ENCODE measurements at places on chromosomes 2 and 18. TPM values are rescaled to one million over a fixed set of nuclear protein-coding genes. Genes with fewer than 3 reads are reported as not detected.
A peak's percentile ranks its signal among the peaks of the same experiment; 100 is the strongest.

DNA sequence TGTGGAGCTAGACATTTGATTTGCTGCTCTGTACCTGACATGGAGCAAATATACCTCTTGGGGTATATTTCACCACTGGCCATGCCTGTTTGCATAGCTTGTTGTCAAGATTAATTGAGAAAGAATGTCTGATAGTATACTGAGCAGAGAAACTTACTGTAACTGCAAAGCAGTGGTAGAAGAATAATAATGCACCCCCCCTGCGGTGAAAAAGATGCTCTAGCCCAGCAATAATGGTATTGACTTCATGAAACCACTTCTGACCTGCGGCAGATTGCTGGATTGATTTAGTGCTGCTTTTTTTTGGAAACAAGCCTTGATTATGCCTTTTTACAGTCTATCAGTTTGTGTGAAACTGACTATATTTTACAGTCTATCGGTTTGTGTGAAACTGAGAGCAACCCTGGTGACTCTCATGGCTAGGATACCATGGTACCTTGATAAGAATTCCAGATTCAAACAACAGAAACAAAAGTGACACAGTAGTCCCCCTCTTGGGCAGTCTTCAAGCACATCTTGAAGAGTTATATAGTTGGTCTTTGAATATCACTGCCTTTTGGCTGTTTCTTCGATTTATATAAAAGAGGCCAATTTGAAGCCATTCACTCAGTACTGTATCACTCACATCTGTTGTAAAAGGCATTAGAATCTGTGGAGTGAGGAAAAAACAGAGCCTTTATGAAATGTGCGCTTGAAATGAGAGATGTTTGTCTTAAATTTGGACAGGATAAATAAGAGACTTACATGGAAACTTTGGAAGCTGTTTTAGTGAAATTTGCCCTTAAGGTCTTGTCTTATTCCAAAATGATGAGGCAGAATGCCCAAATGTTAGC lies 102.5 kb downstream of the FMNL2 start:
- H3K36me3 ChIP-seq = no peaks in the 10 kb centered on the region
- H3K27ac ChIP-seq = no peak overlapping the region
- H3K4me1 ChIP-seq = peaks cover 13% of the 10 kb centered on the region

DNA sequence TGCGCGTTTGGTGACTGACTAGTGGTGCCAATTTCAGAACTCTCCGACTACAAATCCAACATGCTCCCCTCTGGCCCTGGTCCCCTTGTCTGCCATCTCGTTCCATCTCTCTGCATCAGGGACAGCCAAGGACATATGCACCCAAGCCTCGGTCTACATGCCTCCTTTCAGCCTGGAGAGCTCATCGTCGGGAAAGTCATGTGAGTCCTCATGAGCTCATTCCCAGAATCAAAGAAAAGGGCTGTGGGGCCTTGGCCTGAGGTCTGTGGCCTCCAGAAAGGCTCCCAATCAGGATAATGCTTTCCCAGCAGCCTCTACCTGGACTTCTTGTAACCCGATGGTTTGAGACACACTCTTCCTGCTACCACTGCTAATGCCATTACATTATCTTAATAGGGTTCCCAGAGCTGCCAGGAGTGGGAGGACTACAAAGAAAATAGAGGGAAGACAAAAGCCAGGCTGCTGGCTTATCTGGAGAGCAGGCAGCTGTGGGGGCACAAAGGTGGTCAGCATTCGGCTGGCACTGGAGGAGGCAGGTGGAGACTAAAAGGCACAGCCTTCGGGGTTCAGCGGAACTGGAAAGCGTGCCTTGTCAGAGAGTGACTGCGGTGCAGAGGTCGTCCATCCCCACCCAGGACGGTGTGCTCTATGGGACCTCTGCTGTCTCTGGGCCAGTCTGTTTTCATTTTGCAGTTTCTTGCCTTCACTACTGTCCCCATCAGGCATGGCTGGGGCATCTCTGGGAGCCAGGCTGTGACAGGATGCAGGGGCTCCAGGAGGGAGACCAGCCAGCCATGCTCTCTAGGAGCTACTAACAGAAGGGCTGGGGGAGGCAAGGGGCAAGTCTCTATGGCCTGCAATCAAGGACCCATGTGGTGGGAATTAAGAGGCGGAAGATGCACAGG lies 104.4 kb upstream of the SMAD2 start:
- H3K27ac ChIP-seq = no peak overlapping the region
- H3K4me1 ChIP-seq = peaks cover 24% of the 10 kb centered on the region
- no peaks in the 10 kb centered on the region for H3K27me3 ChIP-seq
- no peak overlapping the region for H3K4me3 ChIP-seq
- DNase-seq = no peak

DNA sequence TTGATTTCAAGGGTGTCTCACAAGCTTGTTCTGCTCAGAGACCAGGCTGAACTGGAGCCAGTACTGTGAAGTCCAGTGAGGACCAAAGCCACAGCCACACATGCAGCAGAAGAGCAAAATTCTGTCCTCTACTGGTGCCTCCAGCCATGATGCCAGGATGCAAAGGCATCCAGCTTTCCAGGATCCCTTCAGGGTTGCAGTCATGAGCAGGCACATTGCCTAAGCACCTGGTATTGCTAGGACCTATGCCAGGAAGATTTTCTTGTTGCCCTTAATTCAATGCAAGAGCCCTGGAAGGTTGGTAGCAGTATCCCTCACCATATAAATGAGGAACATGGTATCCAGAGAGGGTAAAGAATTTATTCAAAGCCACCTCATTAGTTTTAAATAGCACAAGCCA lies 78.9 kb upstream of the CYRIA start:
- no peaks in the 10 kb centered on the region for H3K27me3 ChIP-seq
- no peak overlapping the region for H3K27ac ChIP-seq
- peaks cover 3% of the 10 kb centered on the region for H3K4me1 ChIP-seq
- no peaks in the 10 kb centered on the region for H3K36me3 ChIP-seq

DNA sequence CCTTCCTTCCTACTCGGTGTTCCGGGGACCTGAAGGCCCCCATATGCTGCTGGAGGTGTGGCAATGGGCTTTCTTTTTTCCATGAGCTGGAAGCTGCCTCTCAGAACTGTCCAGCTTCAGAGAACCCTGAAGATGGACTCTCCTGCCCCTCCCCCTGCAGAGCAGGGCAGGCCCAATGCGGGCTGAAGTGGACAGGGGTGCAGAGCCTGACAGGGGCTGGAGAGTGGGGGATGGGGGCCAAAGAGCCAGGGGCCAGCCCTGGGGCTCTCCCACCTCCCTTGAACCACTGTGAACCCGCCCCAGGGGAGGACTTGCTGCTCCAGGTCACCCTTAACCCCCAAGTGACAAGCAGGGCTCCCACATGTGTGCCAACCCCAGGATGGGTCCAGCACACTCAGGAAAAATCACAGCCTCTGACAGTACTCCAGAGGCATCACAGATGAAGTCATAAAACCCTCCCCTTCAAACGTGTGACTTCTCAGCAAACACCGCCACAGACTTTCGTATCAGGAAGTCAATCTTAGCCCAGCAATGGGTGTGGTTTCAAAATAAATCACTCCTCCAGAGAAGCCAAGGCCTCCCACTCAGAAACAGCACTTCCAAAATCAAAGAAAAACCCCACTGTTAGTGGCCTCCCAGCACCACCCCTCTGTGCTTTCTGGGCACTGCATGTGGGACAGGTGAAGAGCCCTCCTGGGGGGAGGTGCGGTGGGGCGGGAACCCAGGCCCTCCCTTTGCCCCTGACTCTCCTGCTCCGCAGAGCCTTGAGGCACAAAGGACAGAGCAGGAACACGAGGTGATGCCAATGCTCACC lies 135.8 kb downstream of the HDAC4 start:
- H3K27ac ChIP-seq = peak overlapping the region; percentile 84
- H3K4me1 ChIP-seq = peaks cover 100% of the 10 kb centered on the region

DNA sequence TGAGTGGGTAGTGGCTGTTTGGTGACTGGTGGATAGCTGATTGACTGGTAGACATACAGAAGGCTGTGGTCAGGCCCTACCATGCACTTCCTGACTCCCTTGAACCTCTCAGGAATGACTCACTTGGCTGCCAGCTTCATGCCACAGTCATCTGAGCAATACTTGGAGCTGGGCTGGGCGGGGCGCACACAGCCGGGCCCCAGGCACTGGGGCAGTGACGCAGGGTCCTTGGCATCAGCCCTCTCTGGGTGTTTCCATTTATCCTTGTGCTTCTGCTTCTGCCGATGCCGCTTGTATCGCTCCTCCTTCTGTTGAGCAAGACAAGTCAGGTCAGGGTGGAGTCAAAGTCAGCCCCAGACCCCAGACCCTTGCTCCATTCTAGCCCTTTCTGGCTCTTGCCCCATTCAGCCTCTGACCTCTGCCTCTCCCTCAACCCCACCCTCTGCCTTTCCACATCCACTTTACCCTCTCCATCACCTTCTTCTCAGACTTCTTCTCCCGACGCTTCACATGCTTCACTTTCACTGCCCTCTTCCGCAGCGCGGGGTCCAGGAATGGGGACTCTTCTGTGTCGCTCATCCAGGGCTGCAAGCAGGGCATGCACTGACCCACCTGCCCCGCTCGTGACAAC lies 3.0 kb upstream of the MBD1 start:
- no peak overlapping the region for H3K27ac ChIP-seq
- peaks cover 43% of the 10 kb centered on the region for H3K36me3 ChIP-seq
- H3K4me1 ChIP-seq = peaks cover 42% of the 10 kb centered on the region
- no peak overlapping the region for H3K4me3 ChIP-seq

DNA sequence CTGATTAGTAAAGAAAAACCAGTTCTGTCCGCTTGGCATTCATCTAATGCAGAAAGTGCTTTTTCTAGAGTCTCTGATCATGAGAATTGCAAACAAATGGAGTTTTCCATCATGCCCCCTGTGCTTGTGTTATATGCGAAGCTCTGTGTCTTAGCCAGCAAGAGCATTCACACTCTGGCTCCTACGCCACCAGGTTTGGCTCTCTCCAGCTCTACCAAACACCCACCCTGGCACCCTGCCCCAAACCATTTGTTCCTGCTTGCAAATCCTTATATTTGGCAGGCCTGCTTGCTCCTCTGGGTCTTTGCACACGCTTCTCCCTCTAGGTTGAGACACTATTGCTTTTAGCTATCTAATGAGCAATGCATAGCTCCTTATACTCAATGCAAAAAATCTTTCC lies 204.1 kb upstream of the CYRIA start:
- DNase-seq = no peak
- no peak overlapping the region for H3K27ac ChIP-seq
- H3K4me1 ChIP-seq = no peaks in the 10 kb centered on the region

GRCh38 chr2:86631846-86632485 lies 8.3 kb upstream of the RNF103 start:
- no peak overlapping the region for H3K4me3 ChIP-seq
- no peak for DNase-seq
- no peak overlapping the region for H3K27ac ChIP-seq

DNA sequence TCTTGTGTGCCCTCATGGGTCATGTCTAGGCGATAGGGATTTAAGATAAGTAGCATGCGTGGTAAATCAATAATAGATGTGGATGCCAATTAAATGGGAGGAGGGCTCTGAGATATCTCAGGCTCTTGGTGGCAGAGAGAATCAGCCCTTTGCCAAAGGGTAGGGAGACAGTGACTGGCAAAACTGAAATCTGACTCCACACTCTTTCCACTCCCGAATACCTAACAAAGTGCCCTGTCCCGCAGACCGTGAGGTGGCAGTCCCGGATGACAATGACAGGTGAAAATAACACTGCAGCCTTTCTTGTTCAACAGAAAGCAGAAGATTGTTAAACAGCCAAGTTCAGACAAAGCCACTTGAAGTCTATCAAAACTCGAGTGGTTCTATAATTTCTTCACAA lies 47.0 kb downstream of the C2orf76 start:
- H3K4me1 ChIP-seq = no peaks in the 10 kb centered on the region
- H3K27me3 ChIP-seq = no peaks in the 10 kb centered on the region
- H3K36me3 ChIP-seq = no peaks in the 10 kb centered on the region
- DNase-seq = no peak
- H3K4me3 ChIP-seq = no peak overlapping the region

GRCh38 chr2:133596701-133597393 lies 28.6 kb upstream of the NCKAP5 start:
- peaks cover 18% of the 10 kb centered on the region for H3K4me1 ChIP-seq
- DNase-seq = peak; percentile 70
- H3K36me3 ChIP-seq = no peaks in the 10 kb centered on the region
- H3K4me3 ChIP-seq = no peak overlapping the region
- H3K27ac ChIP-seq = no peak overlapping the region

GRCh38 chr2:10982931-10983701 lies 71.4 kb downstream of the KCNF1 start:
- no peaks in the 10 kb centered on the region for H3K36me3 ChIP-seq
- no peak overlapping the region for H3K27ac ChIP-seq
- H3K27me3 ChIP-seq = no peaks in the 10 kb centered on the region
- H3K4me1 ChIP-seq = peaks cover 7% of the 10 kb centered on the region
- no peak overlapping the region for H3K4me3 ChIP-seq
- no peak for DNase-seq

- H3K36me3 ChIP-seq = peaks cover 47% of the 10 kb centered on the region
- H3K27ac ChIP-seq = no peak overlapping the region
- peaks cover 18% of the 10 kb centered on the region for H3K4me1 ChIP-seq
- H3K27me3 ChIP-seq = no peaks in the 10 kb centered on the region
- DNase-seq = no peak
These were observed 46.8 kb downstream of the IMPA2 start for GRCh38 chr18:12028040-12028628.

GRCh38 chr2:57080035-57080434 lies 896.2 kb downstream of the CCDC85A start:
- no peak overlapping the region for H3K27ac ChIP-seq
- H3K36me3 ChIP-seq = no peaks in the 10 kb centered on the region
- peaks cover 5% of the 10 kb centered on the region for H3K27me3 ChIP-seq
- H3K4me3 ChIP-seq = no peak overlapping the region
- H3K4me1 ChIP-seq = no peaks in the 10 kb centered on the region

- H3K36me3 ChIP-seq = no peaks in the 10 kb centered on the region
- no peak overlapping the region for H3K27ac ChIP-seq
- DNase-seq = no peak
- no peak overlapping the region for H3K4me3 ChIP-seq
- no peaks in the 10 kb centered on the region for H3K4me1 ChIP-seq
These were observed 698.5 kb downstream of the NR4A2 start for GRCh38 chr2:155633887-155634570.

DNA sequence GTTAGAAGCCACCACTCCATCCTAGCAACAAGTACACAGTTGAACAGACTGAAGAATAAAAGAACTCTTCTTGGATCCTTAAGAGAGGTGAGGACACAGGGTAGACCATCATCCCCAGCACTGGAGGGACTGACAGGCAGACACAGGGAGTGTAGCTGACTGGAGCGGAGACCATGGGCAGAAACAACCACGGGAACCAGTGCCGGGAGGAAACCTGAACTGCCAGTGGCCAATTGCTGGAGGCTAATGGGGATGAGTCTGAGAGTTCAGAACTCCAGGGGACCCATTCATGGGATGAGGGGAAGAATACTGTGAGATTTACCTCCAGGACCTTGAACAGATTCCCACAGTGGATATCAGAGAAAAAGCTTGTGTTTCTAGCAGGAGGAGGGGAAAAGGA lies 76.8 kb downstream of the HS6ST1 start:
- no peaks in the 10 kb centered on the region for H3K36me3 ChIP-seq
- no peaks in the 10 kb centered on the region for H3K27me3 ChIP-seq
- no peak overlapping the region for H3K4me3 ChIP-seq
- peaks cover 7% of the 10 kb centered on the region for H3K4me1 ChIP-seq
- no peak overlapping the region for H3K27ac ChIP-seq
- no peak for DNase-seq

- H3K36me3 ChIP-seq = no peaks in the 10 kb centered on the region
- no peak for DNase-seq
- peak overlapping the region; percentile 96 for H3K27ac ChIP-seq
- H3K27me3 ChIP-seq = no peaks in the 10 kb centered on the region
- H3K4me3 ChIP-seq = peak overlapping the region; percentile 95
These were observed 1.4 kb downstream of the SPATS2L start for GRCh38 chr2:200307724-200308545.

CLHC1 gene
- 15.0 TPM for total RNA-seq

PSMA8 gene
- not detected for total RNA-seq

TEX44 gene
- not detected for total RNA-seq

FIGLA gene
- not detected for total RNA-seq

PCARE gene
- total RNA-seq = not detected

ANXA4 gene
- total RNA-seq = 49.2 TPM

CEBPZOS gene
- total RNA-seq = 25.2 TPM

ATOH8 gene
- total RNA-seq = 124 TPM
